Anterior cingulate cortex (tissue), 58 donors: ENCODE measurements at places on chromosomes 12 and 14.
A peak's percentile ranks its signal among the peaks of the same experiment; 100 is the strongest.

DNA sequence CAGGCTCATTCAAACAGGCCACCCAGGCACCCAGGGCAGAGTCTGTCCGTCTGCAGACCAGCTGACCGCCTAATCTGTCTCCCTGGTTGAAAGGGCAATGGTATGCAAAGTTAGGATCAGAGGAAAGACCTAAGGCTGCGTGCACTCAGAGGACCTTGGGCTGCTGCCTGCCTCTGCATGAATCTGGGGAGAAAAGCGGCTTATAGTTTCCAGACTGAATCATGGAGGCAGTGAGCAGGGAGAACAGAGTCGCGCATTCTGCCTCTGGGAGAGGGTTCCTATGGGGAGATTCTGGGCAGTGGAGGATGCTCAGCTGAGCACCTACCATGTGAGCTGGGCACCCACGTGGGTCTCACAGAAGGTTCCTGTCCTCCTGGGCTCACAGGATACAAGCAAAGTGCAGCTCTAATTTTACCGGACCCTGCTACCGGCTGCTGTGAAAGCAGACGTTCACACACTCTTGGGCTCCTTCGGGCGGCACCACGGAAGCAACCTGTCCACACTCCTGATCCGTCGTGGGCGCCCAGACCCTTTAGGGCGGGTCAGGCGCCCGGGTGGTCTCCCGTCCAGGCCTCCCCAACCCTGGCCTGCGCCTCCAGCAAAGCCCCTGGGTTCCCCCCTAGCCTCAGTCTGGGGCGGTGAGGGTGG, 772 bp downstream of the SCARB1 start:
- peak; percentile 28 for DNase-seq

DNA sequence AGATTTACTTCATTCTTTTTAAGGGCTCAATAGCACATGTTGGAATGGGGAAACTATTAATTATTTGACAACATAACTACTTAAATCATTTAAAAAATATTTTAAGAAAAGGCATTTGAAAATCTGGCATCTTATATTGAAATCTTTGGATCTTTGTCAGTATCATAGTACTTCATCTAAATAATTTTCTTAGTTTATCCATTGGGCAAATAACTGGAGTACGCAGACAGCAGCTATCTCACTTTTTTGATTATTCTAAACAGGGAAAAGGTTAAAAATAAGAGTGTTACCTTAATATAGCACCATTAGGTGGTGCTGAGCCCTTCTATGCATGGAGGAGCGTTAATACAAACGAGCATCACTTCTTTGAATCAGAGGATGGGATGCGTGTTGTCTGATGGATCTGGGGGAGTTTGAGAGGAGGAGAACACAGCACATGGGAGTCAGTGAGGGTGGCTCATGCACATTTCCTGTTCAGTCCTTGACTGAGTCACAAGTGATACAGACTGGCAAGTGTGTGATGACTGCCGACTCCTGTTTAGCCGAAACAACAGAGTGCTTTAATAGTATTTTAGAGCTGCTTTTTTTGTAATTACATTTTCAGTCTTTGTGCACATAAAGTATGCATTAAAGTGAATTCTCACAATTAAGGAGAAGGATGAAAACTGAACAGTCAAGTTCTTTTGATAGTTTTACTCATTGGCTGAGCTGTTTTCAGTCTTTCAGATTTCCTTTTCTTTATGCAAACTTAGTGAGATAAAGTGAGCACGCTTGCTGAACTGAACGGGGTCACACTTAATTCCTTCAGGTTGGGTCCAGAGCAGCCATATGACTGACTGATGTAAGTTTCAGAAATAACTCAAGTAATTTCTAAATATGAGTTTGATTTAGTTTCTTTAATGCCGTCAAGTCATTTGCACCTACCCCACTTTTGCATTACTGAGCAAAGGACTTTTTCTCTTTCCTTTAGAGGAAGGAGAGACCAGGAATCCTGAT, 92.7 kb downstream of the DIP2B start:
- DNase-seq = no peak

DNA sequence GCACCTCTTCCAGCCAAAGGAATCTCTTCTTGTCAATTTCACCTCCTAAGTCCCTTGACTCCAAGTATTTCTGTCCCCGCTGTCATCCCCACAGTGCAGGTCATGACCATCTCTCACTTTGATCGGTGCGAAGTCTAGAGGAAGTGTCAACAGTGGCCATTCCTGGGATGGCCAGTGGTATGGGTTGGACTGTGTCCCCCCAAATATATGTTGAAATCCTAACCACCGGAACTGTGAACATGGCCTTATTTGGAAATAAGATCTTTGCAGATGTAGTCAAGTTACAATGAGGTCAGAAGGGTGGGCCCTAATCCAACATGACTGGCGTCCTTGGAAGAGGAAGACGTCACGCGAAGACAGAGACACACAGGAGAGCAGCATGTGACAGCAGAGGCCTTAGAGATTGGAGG, 155.9 kb upstream of the PRMT8 start:
- DNase-seq = no peak

- DNase-seq = no peak
Observed at GRCh38 chr12:100329800-100330199, 27.1 kb upstream of the SLC17A8 start.

DNA sequence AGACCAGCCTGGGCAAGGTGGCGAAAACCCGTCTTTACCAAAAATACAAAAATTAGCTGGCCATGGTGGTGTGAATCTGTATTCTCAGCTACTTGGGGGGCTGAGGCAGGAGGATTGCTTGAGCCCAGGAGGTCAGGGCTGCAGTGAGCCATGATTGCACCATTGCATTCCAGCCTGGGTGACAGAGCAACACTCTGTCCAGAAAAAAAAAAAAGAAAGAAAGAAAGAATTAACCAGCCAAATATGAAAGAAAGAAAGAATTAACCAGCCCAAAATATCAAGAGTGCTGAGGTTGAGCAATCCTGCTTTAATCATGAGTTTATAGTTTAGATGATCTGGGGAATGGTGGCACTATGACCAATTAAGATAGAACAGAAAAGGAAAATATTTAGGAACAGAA, 3.5 kb upstream of the ACTN1 start:
- no peak for DNase-seq
